ENCODE measurements at places on chromosomes 2 and 18.

DNA sequence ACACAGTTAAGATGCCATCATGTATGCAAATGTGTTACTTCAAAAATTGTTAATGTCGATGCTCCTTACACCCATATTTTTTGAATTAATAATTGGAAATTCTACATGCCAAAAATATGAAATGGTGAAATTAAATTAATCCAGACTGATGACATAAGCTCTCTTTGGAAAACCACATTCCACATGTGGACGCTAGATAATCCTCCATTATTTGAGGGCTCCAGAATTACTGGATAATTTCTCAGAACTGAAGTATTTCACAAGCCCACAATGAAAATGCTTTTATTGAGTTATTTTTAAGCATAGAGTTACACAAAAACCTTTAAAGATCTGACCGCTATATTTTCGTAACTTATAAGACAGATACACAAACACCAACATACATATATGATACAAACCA is 47.8 kb downstream of the FARSB start:
- no peak for DNase-seq

DNA sequence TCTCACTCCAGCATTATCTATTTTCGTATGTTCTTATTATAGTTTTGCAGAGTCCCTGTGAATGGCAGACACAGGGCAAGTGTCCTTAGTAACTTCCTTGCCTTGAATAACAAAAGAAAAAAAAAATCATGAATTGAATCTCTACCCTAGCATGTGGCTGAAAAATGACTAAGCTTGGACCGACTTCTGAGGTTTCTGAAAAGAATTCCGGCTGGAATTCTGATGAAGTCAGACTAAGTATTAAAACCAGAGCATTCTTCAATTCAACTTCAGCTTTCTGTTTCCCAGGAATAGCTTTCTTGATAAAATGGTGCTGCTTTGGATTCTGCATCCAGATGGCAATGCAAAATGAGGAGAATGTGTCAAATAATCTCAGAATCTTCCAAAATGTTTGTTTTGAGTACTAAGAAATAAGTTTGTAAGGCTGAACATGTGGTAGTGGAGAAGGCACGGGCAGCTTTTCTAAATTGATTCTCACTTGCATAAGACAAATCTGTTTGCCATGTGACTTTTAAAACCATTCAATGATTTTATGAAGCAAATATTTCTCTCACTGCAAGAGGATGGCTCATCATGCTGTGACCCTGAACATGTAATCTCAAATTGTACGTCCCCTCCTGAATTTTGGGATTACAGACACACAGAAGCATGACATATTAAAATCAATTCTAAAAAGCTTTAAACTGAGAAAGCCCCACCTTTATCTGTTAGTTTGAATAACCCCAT is 1462.8 kb upstream of the LRRTM1 start:
- no peak for DNase-seq

GRCh38 chr18:21155443-21155842 is 43.8 kb upstream of the ROCK1 start:
- no peak for DNase-seq

DNA sequence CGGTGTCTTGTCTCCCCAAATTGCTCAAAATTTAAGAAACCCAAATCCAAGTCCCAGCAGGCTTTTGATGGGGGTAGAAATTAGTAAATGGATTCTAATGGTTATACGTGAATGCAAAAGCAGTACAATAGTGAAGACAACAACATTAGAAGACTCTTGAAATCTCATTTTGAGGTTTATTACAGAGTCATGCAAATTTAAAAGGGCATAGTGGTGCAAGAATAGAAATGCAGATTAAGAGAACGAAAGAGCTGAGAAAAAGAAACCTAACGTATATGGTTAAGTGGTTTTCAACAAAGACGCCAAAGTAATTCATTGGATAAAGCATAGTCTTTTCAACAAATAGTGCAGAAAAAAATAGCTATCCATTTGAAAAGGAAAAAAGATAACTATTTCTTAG is 33.2 kb upstream of the CXXC1 start:
- no peak for DNase-seq

- DNase-seq = no peak
Measured at GRCh38 chr2:25198209-25198525, 29.8 kb upstream of the POMC start.

GRCh38 chr2:158500333-158500732 is 43.6 kb downstream of the PKP4 start:
- DNase-seq = no peak

- no peak for DNase-seq
Measured at GRCh38 chr2:26591619-26592505, 49.3 kb downstream of the CIB4 start.

DNA sequence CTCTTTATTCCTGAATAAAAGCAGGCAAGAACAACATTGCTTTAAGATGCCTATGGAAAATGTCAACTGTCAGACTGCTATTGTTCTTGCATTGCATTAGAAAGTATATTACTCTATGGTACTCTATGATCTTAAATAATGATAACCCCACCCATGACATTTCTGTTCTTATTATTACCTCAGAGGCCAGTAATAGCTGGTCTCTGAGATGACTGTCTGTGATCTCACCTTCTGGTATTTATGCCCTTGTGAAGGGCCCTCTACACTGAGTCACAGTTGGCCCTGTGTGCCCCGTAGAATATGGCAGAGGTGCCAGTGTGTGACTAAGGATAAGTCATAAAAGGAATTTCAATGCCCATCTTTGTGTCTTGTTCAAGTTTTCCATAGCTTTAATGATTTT is 61.0 kb downstream of the SPP2 start:
- DNase-seq = no peak

DNA sequence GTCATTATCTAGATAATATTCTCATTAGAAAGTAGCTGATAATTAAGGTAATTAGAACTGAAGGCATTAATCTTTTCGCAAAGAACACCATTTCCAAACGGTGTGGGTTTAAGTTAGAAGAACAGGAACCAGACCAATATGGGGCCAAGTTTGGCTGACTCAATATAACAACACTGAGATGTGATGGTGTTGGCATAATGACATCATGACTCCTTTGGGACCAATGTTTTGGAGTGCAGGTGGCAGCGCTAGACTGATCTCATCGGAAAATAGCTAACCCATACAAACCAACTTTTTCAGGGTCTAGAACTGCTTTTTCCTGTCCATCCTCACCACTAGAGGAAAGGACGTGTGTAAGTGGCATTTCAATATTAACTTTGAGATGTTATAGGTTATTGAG is 1171.7 kb upstream of the ZEB2 start:
- no peak for DNase-seq

Measured in activated CD4-positive, alpha-beta T cell treated with anti-CD3 and anti-CD28 coated beads, Interleukin-2, amount 50 U/mL, for 1 hour (primary cell).